ENCODE measurements at places on chromosomes 1 and 21.

- no peak for DNase-seq
Measured at GRCh38 chr1:21259316-21260076, 30.8 kb downstream of the ECE1 start.

- no peak for DNase-seq
Measured at GRCh38 chr1:166876540-166876838, 425 bp upstream of the TADA1 start.

GRCh38 chr1:1599935-1600860, at the start of gene FNDC10:
Gene FNDC10 (minus strand): TSS chr1:1600135. CDS start chr1:1600015, 120 bp downstream.
- no peak for DNase-seq

DNA sequence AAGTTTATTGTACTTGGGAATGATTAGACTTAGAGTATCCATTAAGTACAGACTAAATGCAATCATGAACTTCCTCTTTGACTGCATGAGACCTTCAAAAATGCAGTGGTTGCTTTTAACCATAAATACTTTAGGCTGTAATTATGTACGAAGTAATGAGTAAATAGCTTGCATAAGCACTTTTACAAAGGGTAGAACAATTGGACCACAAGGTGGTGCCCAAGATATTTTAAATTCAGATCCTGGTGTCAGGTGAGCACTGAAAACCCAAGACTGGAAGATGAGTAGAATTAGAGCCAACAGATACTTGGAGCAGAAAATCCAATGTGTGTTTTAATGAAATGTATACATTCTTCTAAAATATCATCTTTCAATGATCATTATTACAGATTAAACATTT, 43.4 kb upstream of the RHOU start:
- DNase-seq, result peak; percentile 33

DNA sequence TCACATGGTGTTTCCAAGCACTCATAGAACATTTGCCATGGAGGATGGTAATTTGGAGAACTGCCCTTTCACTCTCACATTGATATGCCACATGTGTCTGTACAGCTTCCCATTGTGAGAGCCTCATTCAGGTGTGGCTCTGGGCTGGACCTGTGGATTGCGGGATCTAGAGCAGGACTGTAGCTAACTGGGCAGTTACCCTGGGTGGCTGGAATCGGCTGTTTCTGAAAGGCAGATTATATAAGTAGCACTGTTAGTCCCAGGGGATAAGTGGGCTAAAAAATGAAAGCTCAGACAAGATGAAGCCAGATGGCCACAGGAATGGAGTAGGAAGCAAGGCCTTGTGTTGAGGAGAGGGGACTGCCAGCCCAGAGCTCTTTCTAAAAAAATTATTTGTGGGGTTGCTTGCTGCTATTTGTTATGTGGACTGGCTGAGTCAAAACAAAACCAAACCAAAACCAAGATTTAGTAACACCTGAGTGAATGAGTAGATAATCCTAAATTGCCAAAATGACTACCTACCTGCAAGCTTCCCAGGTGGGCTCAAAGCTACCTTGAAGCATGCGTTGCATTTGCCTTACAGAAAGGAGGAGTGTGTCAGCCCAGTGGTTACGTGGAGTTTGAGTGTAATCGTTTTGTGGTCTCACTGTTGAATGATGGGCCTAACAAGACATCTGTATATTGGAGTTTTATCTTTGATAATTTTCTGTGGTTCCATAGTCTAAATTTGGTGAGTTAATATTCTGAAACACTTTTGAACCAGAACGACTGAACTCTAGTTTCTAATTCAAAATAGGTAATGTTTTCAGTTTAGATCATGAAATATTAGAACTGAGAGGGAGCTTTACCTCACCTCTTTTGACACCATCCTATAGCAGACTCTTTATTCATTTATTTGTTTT, 58.0 kb downstream of the SDCCAG8 start:
- DNase-seq, result no peak

DNA sequence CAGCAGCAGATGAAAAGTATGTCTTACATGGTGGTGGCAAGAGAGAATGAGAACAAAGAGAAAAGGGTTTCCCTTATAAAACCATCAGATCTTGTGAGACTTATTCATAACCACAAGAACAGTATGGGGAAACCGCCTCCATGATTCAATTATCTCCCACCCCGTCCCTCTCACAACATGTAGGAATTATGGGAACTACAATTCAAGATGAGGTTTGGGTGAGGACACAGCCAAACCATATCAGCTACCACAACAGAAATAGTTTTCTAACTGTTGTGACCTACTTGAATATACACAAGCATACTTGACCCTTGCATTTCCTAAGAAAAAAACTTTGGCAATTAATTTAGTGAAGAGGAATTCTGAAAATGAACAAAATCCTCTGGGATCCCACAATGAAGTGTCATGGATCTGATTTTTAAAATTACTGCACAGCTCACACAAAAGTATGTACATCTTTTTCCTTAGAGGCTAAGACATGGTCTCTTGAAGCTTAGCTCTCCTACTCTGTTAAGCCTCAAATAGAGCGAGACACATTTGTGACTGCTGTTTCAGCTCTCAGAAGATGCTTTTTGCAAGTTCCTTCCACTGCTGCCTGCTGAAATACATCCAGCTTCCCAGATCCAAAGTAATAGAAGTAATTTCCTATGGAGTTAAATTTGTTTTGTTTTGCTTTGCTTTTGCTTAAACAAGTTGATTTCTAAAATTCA, 265.8 kb downstream of the DPYD start:
- no peak for DNase-seq

DNA sequence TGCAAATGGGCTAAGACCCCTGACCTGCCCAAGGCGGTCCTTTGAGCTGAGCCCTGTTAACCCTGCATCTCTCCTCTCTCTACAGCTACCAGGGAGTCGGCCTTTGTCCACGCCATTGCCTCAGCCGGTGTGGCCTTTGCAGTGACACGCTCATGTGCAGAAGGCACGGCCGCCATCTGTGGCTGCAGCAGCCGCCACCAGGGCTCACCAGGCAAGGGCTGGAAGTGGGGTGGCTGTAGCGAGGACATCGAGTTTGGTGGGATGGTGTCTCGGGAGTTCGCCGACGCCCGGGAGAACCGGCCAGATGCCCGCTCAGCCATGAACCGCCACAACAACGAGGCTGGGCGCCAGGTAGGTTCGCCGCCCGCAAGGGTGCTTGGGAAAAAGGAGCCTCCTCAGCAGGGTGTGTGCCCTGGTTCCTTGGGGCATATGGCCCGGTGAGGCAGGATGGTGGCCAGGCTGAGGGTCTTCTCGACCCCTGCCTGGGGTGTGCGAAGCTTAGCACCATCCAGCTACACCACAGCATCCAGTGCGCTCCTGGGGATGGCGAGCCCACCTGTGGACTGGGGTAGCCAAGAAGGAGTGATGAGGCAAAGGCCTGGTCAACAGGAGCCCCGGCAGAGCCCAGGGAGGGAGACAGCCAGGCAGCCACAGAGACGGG, 31.8 kb upstream of the ARF1 start:
- DNase-seq, result no peak

GRCh38 chr1:224615861-224616755, at the start of gene CNIH3:
Gene CNIH3 (plus strand): TSS chr1:224616317. CDS start chr1:224617175, 858 bp downstream.
- peak; percentile 55 for DNase-seq

DNA sequence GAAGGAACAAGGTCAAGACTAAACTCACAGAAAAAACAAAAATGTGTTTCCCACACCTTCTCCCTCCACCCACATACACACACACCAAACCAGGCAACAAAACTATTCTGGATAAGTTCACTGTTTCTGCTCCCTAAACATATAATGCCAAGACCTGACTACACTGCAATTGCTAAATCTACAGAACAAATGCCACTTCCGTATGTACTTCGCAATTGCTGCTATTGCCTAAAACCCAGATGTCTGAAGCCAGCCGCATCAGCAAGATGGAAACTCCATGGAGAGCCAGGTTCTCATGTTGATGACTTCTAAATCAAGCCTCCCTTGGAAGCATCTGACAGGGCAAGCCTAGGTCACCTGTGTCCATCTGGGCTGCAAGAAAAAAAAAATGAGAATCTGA, 8.3 kb upstream of the AIM2 start:
- DNase-seq, result no peak

GRCh38 chr21:16159213-16159970, 429.6 kb downstream of the USP25 start:
- DNase-seq, result peak; percentile 77

GRCh38 chr1:6124746-6125365, 55.3 kb downstream of the CHD5 start:
- no peak for DNase-seq

- DNase-seq, result no peak
Measured at GRCh38 chr21:31363720-31364119, 19.7 kb upstream of the TIAM1 start.

DNA sequence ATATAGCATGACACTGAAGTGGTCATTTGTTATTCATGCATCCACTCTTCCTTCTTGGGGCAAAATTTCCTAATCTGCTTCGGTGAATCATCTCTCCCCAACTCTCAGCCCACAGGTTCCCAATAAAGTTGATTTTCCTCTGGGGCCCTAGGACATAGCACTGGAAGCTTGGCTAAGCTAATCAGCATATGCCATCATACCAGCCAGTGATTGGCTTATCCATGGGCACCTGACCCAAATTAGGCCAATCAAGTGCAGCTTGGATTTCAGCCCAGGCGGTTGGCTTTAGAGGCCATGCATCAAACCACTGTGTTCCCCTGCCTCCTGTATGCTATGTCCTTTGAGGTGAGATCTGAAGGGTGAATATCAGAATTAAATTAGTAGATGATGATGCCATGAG, 58.9 kb downstream of the C1orf94 start:
- DNase-seq, result no peak

DNA sequence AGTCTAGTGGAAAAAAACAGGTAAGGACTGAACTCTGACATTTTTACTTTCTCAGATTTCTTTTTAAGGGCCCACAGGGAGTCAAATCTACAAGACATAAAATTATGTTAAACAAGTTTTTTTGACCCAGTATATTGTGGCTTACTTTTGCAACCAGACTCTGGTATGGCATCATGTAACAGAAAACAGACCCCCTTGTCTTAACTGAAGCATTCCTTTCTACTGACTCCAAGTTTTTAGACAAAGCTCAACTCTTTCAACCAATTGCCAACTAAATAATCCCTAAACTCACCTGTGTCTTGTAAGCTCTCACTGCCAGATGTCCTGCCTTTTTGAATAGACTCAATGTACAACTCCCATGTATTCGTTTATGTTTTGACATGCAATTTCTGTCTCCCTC, 64.3 kb downstream of the FASLG start:
- peak; percentile 31 for DNase-seq
